Activated CD4-positive, alpha-beta T cell treated with anti-CD3 and anti-CD28 coated beads for 24 hours (primary cell): ENCODE measurements at places on chromosomes 3 and 15.

DNA sequence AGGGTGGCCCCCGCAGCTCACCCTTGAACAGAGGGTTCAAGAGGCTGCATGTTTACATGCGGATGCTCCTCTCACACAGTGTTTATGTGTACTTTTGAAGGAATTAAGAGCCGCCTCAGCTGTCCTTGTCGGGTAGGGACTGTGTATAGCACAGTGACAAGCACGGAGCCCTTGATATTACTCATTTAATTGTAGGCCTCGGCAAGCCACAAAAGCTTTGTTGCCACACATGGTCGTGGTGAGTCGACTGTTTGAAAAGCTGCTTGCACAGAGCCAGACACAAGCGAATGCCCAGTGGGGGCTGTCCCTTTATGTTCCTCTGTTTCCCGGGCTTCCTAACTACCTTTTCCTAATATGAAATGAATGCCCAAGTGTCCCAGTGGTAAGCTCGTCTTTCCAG, 4.5 kb downstream of the ESYT3 start:
- DNase-seq = no peak

DNA sequence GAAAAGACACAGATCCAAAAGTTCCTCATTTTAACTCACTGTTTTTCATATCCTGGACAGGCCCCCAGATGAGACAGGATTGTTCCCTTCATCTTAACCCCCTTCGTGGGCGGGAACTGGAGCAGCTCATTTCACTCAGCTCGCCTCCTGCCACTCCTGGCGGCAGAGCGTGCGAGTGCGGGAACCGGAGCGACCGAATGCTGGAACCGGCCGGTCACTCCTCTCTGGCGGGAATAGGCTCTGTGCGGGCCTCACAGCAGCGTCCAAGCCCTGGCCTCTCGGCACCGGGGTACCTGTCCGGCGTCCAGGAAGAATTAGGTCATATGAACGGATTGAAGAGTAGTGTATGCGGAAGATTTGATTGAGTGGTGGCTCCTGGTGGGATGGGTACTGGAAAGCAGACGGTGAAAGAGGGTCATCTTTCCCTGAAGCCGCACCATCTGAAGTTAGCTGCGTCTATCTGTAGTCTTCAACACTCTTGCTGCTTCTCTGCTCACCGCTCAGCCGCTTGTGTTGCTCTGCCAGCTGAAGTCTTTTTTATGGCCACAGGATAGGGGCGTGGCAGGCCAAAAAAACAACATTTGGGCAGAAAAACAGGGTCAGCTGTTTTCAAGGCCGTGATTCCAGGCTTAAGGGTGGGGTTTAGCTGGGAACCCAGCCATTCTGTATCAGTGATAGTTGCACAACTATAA, 42.3 kb upstream of the FXR1 start:
- DNase-seq = no peak

DNA sequence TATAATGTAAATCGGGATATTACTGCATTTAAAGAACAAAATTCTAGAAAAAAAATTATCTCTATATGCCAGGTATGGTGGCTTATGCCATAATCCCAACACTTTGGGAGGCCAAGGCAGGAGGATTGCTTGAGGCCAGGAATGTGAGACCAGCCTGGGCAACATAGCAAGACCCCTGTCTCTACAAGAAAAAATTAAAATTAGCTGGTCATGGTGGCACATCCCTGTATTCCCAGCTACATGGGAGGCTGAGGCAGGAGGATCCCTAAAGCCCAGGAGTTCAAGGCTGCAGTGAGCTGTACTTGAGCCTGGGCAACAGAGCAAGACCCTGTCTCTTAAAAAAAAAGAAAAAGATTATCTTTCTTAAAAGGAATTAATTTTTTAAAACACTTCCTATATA, 12.8 kb downstream of the SENP7 start:
- DNase-seq = no peak

GRCh38 chr3:171373711-171374110, 86.5 kb downstream of the TNIK start:
- DNase-seq = no peak

GRCh38 chr3:46369675-46370132, 1.0 kb upstream of the CCR5 start:
- DNase-seq = no peak
